GM12864 (cell line): ENCODE measurements at places on chromosomes 12 and 14.

GRCh38 chr14:49975276-49975675 lies 82.4 kb downstream of the ARF6 start:
- no peak for DNase-seq

DNA sequence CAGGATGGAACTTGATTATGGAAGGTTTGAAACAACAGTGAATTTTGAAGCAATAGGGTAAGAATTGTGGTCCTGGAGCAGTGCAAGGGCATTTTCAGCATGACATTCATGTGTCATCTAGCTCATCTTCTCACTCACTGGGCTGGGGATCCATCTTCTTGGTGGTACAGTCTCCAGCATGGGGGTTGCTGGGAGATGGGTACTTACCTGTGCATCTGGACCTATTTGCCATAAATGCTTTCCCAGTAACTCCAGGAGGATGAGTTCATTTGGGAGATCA lies 7.2 kb downstream of the HSP90AA1 start:
- no peak for DNase-seq

DNA sequence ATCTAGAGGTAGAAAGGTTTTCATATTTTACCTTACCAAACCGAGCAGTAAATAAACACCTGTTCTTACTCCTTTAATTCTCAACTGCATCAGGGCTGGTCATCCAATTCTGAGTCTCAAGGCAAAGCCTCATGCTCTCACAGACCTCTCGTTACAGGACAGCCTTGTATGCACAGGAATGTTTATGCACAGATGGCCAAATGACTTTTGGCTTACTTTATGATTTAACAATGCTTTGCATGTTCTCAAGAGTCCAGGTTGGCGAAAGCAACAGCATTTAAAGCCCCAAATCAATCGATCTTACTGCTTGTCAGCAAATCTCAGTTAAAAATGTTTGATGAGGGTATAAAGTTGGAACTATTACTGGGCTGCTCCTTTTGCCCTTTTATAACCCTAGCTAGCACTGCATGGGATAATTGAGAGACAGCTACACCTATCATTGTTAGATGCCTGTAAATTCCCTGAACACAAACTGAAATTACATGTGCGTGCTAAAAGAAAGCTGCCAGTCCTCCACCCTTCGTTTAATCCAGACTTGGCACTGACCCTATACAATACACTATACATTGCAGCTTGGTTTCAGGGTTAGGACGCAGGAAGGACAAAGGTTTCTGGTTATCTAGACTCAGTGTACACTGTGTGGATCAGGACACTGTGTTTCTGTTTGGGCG lies 63.6 kb downstream of the TMCC3 start:
- DNase-seq, result no peak

DNA sequence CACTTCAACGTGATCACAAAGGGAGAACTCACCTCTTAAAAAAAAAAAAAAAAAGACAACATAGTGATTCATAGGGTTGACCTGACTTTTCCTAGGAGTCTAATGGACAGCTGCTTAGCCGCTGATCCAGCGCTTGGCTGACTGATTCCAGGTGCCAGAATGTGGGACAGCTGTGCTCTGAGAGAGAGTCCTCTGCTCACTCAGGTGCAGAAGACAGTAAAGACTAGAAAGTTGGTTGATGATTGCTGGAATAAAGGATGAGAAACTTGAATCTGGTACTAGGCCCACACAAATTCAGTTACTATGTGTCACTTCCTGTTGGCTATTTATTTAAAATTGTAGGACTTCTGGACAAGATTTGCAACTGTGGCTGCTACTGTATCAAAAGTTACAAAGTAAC lies 229.4 kb downstream of the CHST11 start:
- DNase-seq, result no peak

DNA sequence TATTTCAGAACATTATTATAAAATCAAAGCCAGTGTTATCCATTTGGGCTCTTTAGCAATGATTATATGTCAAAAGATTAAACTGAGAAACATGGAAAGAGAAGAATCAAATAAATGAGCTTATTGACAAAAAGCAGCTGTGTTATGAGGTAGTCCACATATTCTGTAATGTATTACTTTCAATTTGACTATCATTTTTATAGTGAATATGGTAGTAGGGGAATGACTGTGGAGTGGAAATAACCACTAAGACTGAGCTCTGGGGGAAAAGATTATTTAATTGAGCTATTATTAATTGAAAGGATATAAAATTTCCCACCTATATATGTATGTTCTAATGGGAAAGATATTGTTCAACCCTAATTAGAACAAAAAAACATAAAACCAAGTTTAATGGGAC lies 381.3 kb downstream of the TMTC2 start:
- DNase-seq, result no peak

DNA sequence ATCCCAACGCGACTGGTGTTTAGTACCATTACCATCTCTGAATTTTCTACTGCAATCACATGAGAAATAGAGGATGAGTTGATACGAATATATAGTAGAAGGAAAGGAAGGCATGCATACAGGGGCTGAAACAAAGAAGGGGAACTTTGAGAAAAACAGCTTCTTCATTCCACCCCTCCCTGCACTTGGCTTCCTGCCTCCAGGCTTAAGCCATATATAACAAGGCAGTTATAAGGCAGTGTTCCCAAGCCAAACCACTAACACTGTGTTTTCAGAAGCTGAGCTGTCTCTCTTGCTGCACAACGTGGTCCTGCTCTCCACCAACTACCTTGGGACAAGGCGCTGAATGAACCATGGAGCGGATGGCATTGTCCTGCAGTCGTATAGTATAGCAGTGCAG lies 11.0 kb downstream of the LETMD1 start:
- no peak for DNase-seq

GRCh38 chr12:109461049-109461845 lies 15.9 kb downstream of the KCTD10 start:
- no peak for DNase-seq

- no peak for DNase-seq
These were observed 184.2 kb upstream of the GZMB start for GRCh38 chr14:24818058-24818822.

GRCh38 chr12:88453323-88453722 lies 126.9 kb downstream of the KITLG start:
- no peak for DNase-seq

GRCh38 chr14:85178864-85179263 lies 351.1 kb upstream of the FLRT2 start:
- no peak for DNase-seq

DNA sequence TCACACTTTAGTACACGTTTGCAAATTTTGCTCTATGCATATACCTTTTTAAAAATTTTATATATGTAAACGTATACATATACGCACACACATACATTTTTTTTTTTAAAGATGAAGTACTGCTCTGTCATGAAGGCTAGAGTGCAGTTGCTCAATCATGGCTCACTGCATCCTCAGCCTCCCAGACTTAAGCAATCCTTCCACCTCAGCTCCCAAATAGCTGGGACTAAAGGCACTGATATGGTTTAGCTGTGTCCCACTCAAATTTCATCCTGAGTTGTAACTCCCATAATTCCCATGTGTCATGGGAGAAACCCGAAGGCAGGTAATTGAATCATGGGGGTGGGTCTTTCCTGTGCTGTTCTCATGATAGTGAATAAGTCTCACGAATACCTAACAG lies 220.8 kb upstream of the CAND1 start:
- no peak for DNase-seq

DNA sequence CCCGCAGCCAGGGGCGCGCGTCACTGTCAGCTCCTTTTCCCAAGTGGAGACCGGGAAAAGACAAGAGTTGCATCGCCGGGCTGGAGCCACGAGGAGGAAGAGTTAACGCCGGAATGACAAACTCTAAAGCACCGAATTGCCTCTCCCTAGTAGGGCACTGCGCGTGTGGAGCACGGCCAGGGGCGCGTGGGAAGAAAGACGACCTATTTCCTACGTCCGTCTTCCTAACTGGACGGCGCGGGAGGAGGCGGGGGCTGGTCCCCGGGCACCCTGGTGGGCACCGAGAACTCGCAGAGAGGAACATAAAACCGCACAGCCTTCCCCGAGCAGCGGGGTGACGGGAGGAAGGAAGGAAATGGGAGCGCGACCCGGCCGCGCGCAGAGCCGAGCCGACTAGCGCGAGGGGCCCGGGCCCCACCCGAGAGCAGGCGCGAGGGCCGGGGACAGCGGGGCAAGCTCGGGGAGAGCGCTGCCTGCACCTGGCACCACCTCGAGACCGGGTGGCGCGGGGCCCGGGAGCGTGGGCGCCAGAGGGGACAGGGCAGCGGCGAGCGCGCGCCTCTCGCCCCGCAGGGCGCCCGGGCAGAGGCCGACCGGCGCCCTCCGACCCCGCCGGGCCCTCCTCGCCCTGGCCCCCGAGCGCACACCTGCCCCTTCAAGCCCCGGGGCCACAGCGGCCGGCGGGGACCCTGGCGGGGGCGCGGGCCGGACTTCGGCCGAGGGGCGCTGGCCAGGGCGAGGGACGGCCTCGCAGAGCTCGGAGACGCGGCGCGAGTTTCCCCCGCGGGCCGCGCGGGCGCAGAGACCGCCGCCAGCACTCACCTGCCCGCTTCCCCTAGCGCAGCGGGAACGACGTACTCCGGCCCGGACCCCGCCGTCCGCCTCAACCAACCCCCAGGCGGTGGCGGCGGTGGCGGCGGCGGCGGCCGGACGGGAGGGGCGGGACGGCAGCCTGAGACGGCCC lies at the start of gene SETD3:
TSS of gene SETD3 (minus strand) at position 954 of the 964 bp plus-strand sequence. CDS start 15,054 bp downstream, outside the sequence.
- DNase-seq, result no peak

DNA sequence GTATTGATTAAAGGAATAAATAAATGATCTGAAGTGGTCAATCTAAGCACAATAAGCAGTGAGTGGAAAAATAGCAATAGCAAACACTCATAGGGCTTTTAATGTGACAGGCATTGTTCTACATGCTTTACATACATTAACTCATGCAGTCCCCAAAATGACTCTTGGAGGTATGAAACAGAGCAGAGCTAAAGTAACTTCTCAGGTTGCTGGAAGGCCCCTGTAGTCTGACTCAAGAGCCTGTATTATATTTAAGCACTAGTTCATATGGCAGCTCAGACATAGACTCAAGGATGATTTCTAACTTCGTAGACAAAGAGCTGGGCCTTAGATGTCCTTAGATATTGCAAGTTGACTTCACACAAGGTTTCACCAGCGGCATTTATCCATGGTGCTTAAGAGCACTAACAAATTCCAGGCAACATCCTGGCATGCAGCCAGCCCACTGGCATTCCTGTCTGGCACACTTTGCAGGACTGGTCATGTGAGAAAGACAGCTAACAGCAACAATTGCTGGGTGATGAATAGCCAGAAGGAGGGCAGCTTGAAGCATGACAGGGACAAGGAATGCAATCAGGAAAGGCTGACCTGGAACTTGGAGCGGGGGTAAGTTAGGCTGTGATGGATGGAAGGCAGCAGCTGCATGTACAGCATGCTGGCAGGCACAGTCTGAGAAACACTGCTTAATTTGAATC lies 22.9 kb upstream of the KTN1 start:
- no peak for DNase-seq

GRCh38 chr14:21795456-21795855 lies 121.8 kb upstream of the OR4E1 start:
- DNase-seq, result no peak

DNA sequence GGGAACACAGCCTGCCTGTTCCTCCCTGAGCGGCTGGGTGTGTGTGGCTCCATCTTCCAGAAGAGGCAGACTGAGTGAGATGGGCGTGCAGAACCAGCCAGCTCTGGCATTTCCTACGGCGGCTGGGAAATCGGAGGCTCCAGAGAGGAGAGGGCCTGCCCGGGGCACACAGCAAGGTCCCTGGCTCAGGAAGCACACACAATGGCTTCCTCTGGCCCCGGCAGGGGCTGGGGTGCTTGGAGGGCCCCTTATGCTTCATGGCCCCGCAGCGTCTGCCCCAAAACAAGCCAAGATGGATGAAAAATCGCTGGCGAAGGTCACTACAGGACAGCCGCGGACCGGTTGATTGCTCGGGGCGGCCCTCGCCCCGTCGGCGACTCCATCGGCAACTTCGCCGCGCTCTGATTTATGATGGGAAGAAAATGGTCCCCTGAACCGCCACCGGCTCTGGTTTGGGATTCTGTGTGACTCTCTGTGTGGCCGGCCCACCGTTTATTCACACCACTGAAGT lies 191.5 kb upstream of the C14orf180 start:
- no peak for DNase-seq

GRCh38 chr12:6758506-6759095 lies 5.7 kb upstream of the MLF2 start:
- DNase-seq, result no peak

DNA sequence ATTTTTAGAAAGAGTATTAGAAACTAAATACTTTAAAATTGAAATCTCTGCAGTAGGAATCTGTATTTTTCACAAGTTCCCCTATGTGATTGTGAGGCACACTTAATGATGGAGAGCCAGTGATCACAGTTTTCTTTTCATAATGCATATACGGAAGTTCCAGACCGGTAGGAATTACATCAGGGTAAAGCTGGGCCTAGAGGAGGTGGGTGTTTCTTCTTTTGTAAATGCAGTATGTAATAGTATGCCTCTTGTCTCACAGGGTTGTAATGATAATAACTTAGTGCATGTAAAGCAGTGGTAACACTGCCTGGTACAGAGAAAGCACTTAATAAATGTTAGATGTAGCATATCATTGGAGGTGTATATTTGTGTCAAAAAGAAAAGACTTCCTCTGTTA lies 57.2 kb upstream of the LRTM2 start:
- DNase-seq, result no peak

GRCh38 chr12:4286228-4286627 lies 12.7 kb downstream of the CCND2 start:
- no peak for DNase-seq

DNA sequence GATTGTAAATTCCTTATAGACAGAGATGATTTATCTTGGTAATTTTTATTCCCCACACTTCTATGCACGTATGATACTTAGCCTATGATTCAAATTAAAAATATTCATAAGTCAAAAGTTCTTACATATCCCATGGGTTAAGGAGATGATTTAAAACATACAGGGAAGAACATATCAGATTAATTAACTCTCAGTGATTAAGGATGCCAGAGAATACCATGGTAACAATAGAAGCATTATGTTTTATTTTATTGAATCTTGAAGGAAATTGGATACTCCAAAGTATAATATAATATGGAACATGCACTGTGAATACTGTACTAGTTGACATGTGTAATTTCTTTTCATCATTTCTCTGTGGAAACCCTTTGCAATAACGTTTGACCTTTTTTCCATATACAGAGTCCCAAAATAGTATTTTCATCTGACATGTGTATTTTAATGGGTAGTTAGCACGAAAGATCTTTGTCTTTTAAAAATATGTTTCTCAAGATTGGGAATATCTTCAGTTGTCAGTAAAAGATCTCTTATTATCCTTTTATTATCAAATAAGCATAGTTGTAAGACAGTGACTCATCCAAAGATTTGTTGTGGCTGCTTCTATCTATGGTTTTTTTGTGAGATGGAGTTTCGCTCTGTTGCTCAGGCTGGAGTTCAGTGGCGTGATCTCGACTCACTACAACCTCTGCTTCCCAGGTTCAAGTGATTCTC lies 166.7 kb downstream of the RAD51B start:
- no peak for DNase-seq

- no peak for DNase-seq
These were observed 1.3 kb upstream of the SLC41A2 start for GRCh38 chr12:104959335-104959841.

DNA sequence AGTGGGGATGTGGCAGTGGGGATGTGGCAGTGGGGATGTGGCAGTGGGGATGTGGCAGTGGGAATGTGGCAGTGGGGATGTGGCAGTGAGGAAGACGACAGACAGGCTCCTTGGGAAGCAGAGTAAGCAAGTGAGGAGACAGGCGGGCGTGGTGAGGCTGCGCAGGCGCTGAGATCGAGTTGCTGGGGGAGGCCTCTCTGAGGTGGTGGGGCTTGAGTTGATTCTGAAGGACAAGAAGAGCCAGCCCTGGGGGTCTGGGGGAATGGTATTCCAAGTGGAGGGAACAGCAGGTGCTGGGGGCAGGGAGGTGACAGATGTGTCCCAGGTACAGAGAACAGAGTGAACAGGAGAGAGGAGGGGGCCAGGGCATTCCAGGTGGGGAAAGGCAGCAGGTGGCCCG lies 33.8 kb upstream of the TSPAN9 start:
- no peak for DNase-seq
